ENCODE measurements at places on chromosomes 12 and 14.

GRCh38 chr14:103423050-103423461 lies 37.8 kb downstream of the MARK3 start:
- DNase-seq, result no peak

DNA sequence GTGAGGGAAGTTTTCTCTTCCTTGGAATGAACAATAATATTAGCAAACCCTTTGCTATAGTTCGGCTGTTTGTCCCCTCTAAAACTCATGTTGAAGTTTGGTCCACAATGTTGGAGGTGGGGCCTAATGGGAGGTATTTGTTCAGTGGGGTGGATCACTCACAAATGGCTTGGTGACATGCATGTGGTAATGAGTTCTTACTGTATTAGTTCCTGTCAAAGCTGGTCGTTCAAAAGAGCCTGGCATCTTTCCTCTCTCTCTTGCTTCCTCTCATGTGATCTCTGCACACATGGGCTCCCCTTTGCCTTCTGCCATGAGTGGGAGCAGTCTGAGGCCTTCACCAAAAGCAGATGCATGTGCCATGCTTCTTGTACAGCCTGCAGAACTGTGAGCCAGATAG lies 13.1 kb upstream of the PPP4R4 start:
- no peak for DNase-seq

GRCh38 chr14:65279958-65280357 lies 132.6 kb upstream of the FUT8 start:
- no peak for DNase-seq

DNA sequence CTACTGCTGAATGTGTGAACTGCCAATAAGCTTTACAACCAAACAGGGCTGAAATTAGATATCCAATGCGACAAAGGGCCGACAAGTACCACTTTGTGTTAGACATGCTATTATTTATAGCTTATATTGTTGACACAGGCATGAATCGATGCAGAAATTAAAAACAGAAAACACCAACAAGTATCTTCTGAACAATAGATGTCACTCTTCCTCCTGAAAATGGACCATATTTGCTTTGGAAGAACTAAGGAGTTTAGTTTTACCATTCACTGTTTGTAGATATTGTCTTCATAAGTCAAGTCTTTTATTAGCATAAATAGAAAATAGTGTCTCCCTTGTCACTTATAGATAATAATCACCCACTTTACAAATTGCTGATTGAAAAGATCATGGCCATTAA lies 86.5 kb downstream of the LRIG3 start:
- no peak for DNase-seq

DNA sequence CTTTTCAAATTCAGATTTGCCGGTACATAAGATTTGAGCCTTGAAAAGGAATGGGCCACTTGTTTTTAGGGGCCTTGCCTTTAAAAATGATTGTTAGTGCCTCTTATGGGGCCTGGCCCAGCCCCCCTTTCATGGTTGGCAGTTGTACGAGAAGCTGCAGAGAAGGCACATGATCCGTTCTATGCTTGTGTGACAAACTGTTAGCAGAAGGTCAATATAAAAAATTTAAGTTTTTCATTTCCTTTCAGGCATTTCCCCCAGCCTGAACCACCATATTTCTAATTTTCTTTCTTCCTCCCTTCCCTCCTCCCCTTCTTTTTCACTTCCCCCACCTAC lies 119.1 kb downstream of the PLXNC1 start:
- DNase-seq, result no peak
